NCI-H2171 (cell line): ENCODE measurements at places on chromosomes 1 and 21.

GRCh38 chr21:15031790-15032357 lies 32.9 kb downstream of the NRIP1 start:
- no peak for DNase-seq

DNA sequence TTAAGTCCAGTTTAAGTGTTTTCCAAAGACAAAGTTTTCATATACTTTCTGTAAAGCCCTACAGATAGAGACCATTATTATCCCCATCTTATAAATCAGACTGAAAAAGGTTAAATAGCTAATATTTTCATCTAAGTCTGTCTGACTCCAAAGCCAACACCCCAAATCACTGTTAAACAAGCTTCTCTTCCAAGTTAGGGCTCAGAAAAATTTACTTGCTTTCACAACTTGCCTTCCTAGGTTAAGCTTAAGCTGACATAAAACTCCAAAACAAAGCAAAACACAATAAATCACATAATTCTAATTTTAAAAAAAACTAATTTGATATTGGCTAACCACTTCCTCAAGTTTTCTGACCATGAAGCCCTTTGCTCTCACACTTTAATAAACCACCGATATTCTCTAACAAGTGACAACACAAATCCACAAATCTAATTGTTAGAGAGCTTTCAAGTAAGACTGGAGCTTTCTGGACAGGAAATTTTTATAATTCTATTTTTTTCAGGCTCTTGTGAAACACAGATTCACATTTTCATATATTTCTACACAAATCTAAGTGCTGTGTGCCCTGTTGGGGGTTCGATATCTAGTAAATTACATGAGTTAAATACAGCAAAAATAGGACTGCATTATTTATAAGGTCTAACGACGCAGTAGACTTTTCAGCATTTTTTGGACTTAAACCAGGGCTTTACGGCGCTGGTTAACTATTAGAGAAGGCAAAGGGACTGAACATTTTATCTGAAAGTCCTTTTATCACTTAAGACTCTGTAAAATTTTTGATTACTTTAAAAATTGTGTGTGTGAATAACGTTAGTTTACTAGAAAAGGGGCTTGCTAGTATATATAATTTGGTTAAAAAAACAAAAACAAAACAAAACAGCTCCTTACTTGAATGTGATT lies 2.1 kb downstream of the GNG12 start:
- DNase-seq = no peak

- no peak for DNase-seq
These were observed 81.8 kb upstream of the KLHDC7A start for GRCh38 chr1:18398791-18399530.

- no peak for DNase-seq
These were observed 888.8 kb downstream of the TTLL7 start for GRCh38 chr1:83110156-83110555.

- DNase-seq = no peak
These were observed 9.6 kb downstream of the ZBTB17 start for GRCh38 chr1:15966081-15966955.

DNA sequence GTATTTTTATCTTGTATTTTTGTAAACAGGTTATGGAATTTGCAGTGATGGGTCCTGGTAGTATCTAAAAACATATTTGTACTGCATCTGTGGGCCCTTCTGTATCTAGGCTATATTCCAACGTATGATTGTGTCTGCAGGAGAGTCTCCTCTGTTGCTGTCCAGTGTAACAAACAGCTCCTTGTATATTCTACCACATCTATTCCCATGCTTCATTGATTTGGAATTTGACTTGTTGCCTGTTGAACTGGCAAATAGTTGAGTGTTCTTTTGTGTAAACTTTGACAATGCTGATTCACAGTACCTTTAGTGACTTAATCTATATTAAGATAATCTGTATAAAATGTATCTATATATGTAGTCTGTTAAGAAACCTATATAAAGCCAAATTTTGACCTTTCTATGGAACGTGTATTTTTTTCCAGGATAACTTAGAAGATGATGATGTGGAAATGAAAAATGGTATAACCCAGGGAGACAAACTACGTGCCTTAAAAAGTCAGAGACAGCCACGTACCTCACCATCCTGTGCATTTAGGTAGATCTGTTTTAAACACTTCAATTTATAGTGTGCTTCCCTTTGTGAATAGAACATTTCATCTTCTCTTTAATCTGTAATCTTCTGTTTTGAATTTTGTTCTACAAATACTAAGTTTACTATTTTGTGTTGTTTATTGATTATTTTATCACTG lies 43.4 kb upstream of the GPR88 start:
- no peak for DNase-seq

- DNase-seq = peak; percentile 41
These were observed 1.6 kb downstream of the SOX13 start for GRCh38 chr1:204074274-204075138.

DNA sequence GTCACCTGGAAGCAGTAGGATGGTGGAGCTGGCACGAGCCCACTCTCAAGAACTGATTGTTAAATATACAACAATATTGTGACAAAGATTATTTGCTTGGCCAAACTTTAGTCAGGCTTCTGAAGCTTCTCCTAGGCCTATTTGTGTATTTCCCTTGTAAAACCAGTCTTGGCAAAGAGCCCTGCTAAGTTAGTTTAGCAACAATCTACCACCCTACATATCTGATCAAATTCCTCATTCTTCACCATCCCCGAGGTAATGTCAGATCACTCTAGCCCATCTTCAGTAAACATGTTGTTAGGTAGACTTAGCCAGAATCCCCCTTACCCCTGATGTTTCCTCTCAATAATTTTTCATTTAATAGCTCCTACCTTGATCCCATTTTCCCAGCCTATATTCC lies 39.6 kb downstream of the XCL1 start:
- no peak for DNase-seq
